ENCODE measurements at places on chromosomes 11 and 22.

GRCh38 chr22:19878461-19879245 is 24.0 kb upstream of the GNB1L start:
- no peak for DNase-seq

- no peak for DNase-seq
These were observed 88.4 kb downstream of the CDKN1C start for GRCh38 chr11:2797121-2797711.

DNA sequence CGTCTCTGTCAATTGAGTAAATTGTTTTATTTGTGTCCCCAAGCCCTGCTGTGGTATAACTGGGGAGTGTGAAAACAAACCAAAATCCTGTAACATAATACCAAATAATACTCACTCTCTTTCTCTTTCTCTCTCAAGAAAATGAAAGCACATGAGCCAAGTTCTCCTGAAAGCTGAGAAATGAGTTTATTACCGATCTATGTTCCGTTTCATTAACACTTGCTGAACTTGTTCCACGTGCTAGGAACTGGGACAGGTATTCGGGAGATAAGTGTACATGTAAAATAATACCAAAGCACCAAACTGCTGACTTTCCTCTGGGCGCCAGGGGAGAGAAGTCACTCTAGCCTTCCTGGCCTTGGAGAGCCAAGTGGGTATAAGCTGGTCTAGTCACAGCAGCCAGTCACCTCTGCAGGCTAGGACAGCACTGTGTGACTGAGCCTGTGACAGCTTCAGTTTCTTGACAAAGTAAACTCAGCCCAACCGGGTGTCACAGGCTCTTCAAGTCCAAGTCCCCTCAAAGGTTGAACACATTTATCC is 23.1 kb downstream of the CD6 start:
- DNase-seq = no peak

DNA sequence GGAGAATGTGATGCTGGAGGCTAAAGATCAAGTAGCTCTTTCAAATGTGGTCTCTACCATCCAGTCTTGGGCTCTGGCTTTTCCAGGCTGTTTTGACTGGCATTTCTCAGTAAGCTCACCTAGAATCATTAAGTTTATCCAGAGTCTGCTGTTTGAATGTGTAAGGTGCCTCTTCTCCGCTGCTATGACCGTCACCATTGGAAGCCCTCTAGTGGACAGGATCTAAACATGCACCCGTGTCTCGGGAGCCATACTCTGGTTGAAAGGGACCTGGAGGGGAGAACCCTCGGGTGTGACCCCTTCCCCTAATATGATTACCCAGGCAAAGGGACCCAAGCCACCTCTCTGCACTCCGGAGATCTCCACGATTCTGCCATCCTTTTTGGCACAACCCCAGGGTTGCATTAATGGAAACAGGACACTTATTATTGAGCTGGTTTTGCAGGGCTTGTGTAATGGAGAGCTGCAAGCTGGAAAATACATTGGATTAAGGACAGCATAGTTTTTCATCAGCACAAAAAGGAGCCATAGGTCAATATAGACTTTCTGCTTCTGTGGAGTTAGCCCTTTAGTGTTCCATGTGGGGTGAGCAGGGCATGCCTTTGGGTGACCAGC is 191.0 kb upstream of the LARGE1 start:
- DNase-seq = no peak

DNA sequence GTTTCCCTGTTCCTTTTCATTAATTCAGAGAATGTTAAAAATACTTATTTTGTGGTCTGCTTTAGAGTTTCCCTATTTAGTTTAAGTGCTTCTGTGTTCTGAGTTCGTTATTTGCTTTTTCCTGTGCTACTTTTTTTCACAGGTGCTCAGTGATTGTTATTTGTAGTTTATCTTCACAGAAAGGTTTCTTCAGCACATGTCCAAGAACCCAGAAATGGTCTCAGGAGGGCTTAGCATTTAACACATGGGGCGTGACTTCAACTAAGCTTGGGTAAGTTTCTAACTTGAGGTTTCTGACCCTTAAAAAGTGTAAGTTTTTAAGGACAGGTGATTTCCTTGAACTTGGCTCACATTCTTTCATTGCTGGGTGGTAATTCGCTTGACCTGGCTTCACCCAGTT is 157.3 kb downstream of the AASDHPPT start:
- no peak for DNase-seq

- no peak for DNase-seq
These were observed 7.2 kb upstream of the EIF3M start for GRCh38 chr11:32576456-32576855.

DNA sequence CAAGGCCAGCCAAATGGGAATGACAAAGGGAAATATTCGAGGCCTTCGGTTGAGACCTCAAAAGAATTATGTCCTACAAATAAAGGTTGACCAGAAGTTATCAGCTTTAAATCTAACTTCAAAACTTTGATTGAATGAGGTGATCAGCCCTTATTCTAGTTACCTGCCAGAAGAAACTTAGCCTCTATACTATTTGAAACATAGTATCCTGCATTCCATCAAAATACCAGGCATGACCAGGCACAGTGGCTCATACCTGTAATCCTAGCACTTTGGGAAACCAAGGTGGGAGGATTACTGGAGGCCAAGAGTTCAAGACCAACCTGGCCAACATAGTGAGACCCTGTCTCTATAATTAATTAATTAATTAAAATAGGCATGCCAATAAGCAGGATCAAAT is 44.3 kb upstream of the ADORA2A start:
- DNase-seq = no peak

DNA sequence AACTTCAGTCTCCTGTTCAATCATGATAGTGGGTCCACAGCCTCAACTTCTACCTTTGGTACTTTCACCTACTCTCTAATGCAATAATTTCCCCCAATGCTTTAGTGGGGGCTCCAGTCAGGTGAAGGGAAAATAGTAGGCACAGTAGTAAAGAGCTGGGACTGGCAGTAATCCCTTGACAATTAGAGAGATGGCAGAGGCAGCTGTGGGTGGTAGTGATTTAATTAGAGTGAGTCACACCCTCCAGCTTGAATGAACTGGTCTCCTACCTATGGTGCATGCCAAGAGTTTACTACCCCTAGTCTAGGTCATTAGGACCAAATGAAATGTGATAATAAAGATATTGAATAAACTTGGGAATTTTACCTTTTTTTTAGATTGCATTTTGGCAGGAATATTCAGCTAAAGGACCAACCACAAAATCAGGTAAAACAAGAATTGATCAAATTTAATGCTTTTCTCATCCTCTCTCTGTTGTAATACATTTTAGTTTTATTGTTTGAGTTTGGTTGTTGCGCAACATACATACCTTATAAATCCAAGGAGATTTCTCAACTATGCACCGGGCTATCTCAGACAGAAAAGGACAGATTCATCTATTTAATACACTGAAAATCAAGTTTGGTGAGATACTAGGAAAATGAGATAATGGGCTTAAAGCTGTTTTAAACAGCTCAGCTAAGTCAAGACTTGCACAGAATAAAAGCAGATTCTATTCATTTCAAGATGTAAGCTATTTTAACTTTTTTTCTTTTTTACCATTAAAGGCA is 9.0 kb downstream of the PRRG4 start:
- no peak for DNase-seq

- DNase-seq = peak; percentile 13
These were observed 104.6 kb downstream of the SIK3 start for GRCh38 chr11:116993599-116993998.

- no peak for DNase-seq
These were observed 24.2 kb upstream of the FLI1 start for GRCh38 chr11:128669506-128670270.

Measured in effector memory CD8-positive, alpha-beta T cell (primary cell).